ENCODE measurements at places on chromosomes 7 and 10.
A peak's percentile ranks its signal among the peaks of the same experiment; 100 is the strongest.

DNA sequence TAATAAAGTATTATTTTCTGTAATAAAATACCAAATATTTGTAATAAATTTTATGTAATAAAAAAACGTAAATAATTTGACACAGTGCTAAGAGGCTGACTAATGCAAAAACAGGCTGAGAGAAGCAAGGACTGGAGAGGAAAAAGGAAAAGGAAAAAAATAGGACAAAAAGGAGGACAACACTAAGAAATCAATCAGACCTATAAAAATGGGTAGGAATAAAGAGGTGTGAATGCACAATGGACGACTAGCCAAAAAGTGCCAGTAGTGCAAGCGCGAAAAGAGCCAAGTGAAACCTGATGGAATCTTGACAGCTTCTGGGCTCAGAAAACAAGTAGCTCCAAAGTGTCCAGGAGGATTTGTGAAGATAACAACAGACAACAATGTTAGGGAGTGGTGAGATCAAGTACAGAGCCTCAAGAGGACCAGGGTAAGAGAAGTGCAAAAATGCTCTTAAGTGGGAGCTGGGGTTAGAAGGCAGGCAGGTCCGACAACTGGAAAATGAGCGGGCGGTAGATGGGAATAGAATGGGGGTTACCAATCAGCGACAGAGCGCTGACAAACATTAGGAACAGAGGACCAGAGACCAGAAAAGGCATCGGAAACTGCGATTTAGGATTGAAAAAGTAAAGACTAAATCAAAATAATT is 1.2 kb downstream of the BRAF start:
- DNase-seq: peak; percentile 7

DNA sequence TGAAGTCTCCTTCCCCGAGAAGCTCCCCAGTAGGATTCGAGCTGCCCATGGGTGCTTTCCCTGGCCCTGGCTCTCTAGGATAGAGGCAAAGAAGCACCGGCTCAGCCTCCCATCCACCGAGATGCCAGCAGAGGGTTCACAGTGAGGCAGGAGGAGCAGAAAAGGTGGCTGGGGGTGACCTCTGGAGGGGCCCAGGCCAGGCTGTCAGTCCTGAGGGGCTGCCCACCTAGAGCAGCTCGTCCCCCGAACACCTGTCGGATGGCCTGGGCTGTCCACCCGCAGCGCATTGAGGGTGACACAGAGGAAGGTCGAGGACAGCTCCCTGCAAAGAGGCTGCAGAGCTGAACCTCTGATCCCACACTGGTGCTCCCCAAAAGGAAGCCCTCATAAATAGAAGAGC is 167.2 kb upstream of the PPP2R2D start:
- no peak for DNase-seq

DNA sequence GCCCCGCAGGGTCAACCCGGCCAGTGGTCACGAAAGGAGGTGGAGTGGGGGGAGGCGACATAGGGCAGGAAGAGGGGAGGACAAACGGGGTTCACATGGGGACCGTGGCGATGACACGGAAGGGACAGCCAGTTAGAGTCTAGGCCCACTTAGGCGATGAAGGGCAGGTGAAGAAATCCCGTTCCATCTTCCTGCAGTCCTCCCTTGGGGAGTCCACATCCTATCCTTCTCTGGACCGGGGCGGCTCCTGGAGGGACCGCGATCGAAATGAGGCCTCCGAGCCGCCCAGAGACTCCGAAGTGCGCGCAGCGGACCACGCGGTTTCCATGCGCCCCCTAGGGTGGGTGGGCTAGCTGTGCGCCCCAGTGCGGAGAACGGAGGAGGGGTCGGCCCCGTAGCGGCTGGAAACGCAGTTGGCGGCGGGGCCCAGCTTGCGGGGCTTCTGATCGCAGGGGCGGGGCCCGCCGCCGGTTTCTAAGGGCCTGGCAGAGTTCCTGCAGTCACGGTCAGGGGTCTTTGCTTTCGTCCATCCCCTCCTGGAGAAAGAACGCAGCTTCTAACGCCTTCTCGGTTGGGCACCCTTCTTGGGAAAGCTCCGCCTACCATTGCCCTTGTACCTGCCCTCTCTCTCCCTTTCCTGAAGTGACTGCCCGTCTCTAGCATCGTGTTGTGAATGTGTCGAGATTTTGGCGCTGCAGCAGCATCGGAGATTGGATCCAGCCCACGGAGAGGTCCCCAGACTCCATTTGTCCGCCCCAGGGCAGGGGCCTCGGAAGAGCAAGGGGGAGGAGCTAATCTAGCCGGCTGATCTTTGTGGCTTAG is 17.9 kb upstream of the TMEM225B start:
- DNase-seq: peak; percentile 22

- DNase-seq: no peak
These were observed 73.3 kb downstream of the NRF1 start for GRCh38 chr7:129684777-129685176.

DNA sequence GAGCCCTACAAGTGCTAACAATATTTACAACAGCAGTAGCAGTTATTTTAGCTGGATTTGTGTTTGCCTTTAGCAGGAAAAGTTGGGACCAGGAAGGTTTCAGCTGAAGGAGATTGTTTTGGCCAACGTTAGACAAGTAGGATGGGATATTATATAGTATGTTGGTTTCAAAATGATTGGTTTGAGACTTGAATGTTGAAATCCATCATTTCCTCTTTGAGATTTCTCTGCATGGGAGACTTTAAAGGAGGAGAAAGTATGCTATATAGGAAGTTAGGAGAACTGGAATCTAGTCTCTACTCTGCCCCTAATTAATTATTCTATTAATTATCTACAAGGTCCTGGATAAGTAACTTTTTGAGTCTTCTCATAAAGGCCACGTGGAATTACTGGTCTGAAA is 263.8 kb downstream of the PTEN start:
- no peak for DNase-seq

DNA sequence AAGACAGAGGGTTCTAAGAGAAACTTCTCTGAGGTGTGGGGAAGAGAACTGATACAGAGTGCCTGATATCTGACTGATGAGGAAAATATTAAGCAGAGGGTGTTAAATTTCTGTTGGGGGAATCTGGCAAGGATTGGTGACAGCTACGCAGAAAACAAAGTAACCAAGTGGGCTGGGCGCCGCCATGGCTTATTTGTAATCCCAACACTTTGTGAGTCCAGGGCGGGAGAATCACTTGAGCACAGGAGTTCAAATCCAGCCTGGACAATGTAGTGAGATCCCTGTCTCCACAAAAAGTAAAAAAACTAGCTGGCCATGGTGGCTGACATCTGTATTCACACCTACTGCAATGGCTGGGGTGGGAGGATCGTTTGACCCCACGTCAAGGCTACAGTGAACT is 2.1 kb upstream of the C7orf25 start:
- DNase-seq: no peak

GRCh38 chr7:130270947-130271800 is 4.5 kb downstream of the CPA2 start:
- DNase-seq: no peak

GRCh38 chr7:25813381-25813780 is 338.6 kb upstream of the NFE2L3 start:
- no peak for DNase-seq

GRCh38 chr7:120743128-120743527 is 114.8 kb downstream of the TSPAN12 start:
- no peak for DNase-seq

- DNase-seq: no peak
These were observed 779.3 kb downstream of the INHBA start for GRCh38 chr7:40923626-40924025.

- no peak for DNase-seq
These were observed 20.5 kb downstream of the TRPV5 start for GRCh38 chr7:142913051-142913450.

GRCh38 chr7:36019538-36019937 is 133.5 kb upstream of the EEPD1 start:
- no peak for DNase-seq

DNA sequence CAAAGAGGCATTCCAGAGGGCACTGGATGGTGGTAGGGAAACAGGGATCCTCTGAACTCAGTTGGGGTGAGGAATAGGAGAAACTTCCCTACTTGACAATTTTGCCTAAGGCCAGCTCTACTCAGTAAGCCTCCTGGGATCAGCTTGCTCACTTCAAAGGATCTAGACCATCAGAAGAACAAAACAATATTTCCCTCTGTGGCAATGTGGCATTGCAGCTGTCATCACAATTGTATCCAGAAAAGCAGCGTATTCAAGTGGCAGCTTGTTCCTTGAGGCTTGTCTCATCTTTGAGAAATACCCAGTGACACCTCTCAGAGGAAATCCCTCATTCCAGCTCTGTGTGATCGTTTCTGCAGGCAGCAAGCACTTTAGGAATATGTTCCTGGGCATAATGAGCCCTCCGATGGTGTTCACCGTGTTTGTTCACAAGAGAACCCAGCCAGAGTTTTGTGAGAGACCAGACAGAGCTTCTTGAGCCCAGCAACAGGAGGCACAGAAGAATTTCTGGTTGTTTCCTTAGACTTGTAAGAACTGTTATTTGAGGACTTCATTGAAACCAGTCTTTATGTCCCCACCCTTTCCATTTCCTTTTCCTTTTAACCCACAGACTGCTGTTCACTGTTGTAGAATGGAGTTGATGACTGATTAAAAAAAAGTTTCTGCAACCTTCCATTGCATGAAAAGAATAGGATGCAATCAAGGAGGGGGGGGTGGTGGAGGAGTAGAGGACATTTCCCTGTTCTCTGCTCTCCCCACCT is 747.3 kb downstream of the LRMDA start:
- no peak for DNase-seq
